Activated T-helper 2 cell treated with anti-CD3 and anti-CD28 coated beads, Interferon-gamma antibody, Interleukin-2, Interleukin-4, amounts not matched to agents 10 μg/mL and 5 μg/mL and 100 μg/mL, durations not matched to agents 14 hours and 24 hours and 36 hours (primary cell): ENCODE measurements at places on chromosomes 7 and 10. TPM values are rescaled to one million over a fixed set of nuclear protein-coding genes. Genes with fewer than 3 reads are reported as not detected.

Gene KIF20B
- total RNA-seq, result 59.2 and 64.1 TPM in 2 replicates

DNA sequence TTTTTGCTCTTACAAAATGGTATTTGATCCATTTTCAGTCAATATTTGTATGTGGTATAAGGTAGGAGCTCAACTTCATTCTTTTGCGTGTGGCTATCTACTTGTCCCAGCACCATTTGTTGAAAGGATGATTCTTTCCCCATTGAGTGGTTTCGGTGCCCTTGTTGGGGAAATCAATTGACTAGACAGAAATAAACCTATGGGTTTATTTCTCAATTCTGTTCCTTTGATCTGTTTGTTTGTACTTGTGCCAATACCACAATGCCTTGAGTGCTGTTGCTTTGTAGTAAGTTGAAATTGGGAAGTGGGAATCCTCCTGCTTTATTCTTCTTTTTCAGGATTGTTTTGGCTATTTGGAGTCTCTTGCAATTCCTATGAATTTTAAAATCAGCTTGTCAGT lies 41.0 kb downstream of the SNX10 start:
- DNase-seq, result no peak

GRCh38 chr7:134186027-134186426 lies 58.9 kb downstream of the LRGUK start:
- no peak for DNase-seq

- DNase-seq, result no peak
Measured at GRCh38 chr10:9992661-9993060, 1025.0 kb upstream of the CELF2 start.

DNA sequence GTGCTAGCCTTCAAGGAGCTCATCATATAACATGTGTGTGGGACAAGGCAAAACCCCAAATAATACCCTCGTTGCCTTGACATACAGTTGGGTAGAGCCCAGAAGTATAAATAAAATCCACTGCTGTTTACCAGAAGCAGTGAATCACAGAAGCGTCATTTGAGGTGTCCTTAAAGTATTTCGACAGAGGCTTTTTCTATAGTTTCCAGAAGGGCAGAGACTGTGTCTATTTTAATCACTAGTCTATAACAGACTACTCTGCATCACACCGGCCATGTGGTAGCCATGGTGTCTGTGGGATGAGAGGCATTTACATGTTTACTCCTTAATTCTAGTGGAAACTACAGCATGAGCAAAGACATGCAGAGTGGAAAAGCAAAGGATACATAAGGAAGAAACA lies 131.3 kb downstream of the CTTNBP2 start:
- DNase-seq, result no peak

Gene SORCS1
- 0.09 and 0.21 TPM in 2 replicates for total RNA-seq

DNA sequence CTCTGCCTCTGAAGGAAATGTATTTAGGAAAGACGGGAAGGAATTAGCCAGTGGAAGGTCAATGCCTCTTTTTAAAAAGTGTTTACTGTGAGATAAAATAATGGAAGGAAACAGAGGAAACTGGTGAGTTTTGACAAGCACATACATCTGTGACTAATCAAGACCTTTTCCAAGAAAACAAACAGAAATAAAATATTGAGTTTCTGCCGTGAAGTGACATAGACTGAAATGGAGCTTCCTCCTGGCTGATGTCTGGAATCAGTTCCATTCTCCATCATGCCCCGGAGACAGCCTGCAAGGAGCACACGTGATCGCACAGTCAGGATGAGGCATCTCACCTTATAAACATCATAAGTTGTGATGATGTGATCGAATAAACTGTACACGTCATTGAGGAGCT lies 30.7 kb downstream of the TECTB start:
- no peak for DNase-seq

- DNase-seq, result no peak
Measured at GRCh38 chr7:108419961-108420908, 36.0 kb downstream of the NRCAM start.

- DNase-seq, result no peak
Measured at GRCh38 chr10:79148452-79149344, 79.9 kb downstream of the ZMIZ1 start.

- DNase-seq, result no peak
Measured at GRCh38 chr10:89256340-89256739, 4.8 kb upstream of the LIPA start.

- no peak for DNase-seq
Measured at GRCh38 chr7:136168821-136169220, 191.7 kb upstream of the MTPN start.

DNA sequence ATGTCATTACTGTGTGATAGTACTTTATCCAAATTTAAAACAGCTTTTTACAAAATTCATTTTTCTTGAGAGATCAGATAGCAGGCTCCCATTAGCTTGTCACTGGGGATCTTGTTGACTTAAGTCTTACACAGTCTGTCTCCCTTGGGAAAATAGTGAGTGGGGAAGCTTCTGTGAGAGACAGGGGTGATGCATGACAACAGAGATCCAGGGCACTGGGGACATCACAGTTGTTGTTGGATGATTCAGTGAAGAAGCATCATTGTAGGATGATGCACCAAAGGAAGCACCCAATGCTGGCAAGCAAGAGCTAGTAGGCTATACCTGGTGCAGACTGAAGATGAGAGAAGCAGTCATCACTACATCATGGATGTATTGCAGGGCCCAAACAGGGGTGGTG lies 284.7 kb downstream of the HDAC9 start:
- no peak for DNase-seq

DNA sequence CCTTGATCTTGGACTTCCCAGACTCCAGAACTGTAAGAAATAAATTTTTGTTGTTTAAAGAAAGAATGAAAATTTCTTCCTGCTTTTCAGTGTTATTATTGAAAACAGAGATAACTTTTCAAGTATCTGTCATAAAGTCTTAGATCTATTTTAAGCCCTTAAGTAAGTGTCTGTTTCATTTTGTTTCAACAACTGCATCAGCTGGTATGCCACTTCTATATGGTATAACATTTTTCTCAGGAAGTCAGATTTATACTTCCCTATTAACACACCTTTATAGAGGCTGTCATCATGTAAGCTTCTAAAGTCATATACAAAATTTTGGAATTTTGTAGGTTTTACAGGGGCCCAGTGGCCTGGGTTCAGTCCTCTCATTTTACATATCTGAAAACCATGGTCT lies 24.4 kb downstream of the RALA start:
- DNase-seq, result no peak

Gene OR2A12
- total RNA-seq, result not detected in 2 replicates

- DNase-seq, result no peak
Measured at GRCh38 chr10:23338886-23339285, 5.7 kb downstream of the C10orf67 start.

GRCh38 chr10:12888470-12888869 lies 113.0 kb downstream of the CCDC3 start:
- no peak for DNase-seq

Gene PCLO
- not detected in 2 replicates for total RNA-seq

Gene ELFN1
- total RNA-seq, result not detected in 2 replicates

Gene FAM237B
- not detected in 2 replicates for total RNA-seq

Gene ACSM6
- not detected in 2 replicates for total RNA-seq

GRCh38 chr10:2543974-2544373 lies 523.4 kb upstream of the PFKP start:
- no peak for DNase-seq

- no peak for DNase-seq
Measured at GRCh38 chr7:2007551-2007950, 225.2 kb downstream of the MAD1L1 start.

GRCh38 chr10:88838766-88839350 lies 12.8 kb downstream of the ANKRD22 start:
- no peak for DNase-seq

- DNase-seq, result no peak
Measured at GRCh38 chr7:111492234-111492633, 70.1 kb downstream of the IMMP2L start.

Gene AGAP5
- 18.2 and 18.8 TPM in 2 replicates for total RNA-seq

Gene MYO1G
- 442 and 450 TPM in 2 replicates for total RNA-seq

DNA sequence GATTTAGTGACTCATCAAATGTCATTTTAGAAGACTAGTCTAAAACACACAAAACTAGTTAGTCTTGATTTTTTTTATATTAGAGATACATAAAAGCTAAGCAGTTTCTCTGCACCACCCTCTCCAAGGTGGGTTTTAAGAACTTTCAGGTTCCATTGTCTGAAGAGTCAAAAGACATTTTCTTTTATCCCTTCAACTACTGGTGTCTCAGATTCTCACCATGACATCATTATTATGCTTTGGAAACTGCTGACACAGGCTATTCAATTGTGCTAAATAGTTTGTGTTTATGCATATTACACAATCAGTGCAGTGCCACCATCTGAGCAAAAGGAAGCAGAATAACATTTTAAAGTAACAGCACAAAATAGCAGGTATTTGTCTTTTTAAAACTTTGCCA lies 52.2 kb downstream of the IGF2BP3 start:
- no peak for DNase-seq

DNA sequence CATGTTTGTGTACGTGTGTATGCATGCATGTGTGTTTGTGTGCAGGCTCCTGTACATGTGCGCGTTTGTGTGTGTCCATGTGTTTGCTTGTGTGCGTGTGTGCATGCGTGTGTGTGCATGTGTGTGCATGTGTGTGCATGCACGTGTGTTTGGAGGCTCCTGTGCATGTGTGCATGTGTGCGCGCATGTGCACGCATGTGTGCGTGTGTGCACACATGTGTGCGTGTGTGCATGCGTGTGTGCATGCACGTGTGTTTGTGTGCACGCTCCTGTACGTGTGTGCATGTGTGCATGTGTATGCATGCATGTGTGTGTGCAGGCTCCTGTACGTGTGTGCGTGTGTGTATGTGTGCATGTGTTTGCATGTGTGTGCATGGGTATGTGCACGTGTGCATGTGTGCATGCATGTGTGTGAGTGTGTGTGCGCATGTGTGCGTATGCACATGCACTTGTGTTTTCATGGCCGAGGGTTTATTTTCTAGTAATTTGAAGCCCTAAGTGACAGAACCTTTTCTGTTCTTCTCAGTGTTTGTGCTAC lies 59.2 kb downstream of the INPP5A start:
- DNase-seq, result no peak

- DNase-seq, result no peak
Measured at GRCh38 chr10:127896590-127896989, 3.8 kb upstream of the CLRN3 start.

- no peak for DNase-seq
Measured at GRCh38 chr10:28215930-28216329, 86.9 kb downstream of the MPP7 start.

DNA sequence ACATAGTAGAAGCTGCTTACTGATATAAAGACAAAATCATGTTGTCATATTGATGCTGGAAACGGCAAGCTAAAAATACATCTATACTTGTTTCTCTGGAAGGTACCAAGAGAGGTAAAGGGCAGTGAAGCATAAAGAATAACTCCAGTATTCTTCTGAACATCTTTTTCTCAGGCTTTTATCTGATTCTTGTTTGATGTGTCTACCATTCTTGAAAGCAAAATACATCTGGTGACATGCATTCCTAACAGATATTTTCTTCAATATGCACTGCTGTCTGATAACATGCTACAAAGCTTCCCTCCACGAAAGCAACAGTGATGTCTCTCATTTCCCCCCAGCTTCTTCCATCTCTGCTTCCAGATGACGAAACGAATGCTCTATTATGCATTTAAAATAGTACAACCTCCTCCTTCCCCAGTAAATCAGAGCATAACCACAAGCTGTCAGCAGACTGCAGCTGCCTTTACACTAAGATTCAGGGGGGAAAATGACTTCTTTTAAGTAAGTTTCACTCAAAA lies 100.8 kb downstream of the ARHGAP21 start:
- no peak for DNase-seq

Gene ST8SIA6
- total RNA-seq, result not detected in 2 replicates

Gene OR6B1
- not detected in 2 replicates for total RNA-seq

DNA sequence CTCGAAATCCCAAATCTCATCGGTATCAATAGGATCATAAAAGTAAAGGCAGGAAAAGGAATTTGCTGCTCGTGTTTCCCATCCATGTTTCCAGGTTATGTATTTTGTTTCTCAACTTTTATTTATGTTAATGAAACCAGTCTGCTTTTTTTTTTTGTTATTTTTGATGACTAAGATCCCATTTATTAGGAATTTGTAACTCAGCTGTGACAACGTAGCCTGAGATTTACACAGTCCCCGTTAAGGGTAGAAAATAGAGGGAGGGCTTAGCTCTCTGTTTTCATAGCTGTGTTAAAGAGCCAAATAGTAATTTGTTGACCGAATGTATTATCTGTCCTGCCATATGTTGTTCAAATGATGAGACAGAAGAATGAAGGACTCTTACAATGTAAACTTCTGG lies 164.0 kb downstream of the MGMT start:
- no peak for DNase-seq

- DNase-seq, result no peak
Measured at GRCh38 chr7:953547-954327, 743 bp downstream of the ADAP1 start.

Gene NOS3
- 9.8 TPM in 2 replicates for total RNA-seq

Gene NANOS1
- 0.62 and 0.90 TPM in 2 replicates for total RNA-seq

Gene KCNMA1
- 0.14 and 0.21 TPM in 2 replicates for total RNA-seq

Gene PSD
- total RNA-seq, result 10.6 and 13.4 TPM in 2 replicates

DNA sequence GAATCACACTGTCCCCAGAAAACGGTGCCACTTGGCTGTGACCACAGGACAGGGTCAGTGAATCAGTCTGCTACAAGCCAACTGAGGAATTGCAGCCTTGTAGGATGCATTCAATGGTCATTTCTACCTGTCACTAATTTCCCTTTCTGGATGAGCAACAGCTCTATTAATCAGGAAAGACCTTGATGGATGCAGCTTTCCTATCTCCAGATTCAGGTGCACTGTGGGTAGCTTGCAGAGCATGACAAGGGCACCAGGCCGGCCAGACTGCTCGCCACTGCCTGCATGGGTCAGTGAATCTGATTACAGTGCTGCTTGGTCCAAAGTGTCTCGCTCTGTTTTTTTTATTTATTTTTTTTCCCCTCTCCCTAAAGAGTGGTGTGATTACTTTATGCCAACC lies 506.8 kb upstream of the AUTS2 start:
- DNase-seq, result no peak

DNA sequence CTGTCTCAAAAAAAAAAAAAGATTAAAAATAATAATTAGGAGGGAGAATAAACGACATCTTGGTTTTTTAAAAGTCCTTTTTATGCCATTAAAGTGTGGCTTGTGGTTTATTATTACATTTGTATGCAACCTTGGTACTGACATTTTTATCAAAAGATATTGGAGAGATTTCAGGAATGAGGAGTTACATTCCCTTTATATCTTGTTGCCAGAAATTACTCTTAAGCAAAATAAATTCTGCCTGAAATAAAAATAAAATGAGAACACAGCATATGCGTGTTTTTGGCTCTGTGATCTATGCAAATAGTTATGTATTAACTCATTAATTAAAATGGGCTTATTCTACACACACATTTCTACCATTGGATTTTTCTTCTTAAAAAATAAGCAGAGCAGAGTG lies 202.4 kb downstream of the BICC1 start:
- DNase-seq, result no peak

- DNase-seq, result no peak
Measured at GRCh38 chr7:18338910-18339523, 156.5 kb upstream of the HDAC9 start.
